ENCODE measurements at places on chromosomes 5 and 9.
A peak's percentile ranks its signal among the peaks of the same experiment; 100 is the strongest.

- DNase-seq: no peak
These were observed 52.3 kb upstream of the JMY start for GRCh38 chr5:79183617-79184016.

DNA sequence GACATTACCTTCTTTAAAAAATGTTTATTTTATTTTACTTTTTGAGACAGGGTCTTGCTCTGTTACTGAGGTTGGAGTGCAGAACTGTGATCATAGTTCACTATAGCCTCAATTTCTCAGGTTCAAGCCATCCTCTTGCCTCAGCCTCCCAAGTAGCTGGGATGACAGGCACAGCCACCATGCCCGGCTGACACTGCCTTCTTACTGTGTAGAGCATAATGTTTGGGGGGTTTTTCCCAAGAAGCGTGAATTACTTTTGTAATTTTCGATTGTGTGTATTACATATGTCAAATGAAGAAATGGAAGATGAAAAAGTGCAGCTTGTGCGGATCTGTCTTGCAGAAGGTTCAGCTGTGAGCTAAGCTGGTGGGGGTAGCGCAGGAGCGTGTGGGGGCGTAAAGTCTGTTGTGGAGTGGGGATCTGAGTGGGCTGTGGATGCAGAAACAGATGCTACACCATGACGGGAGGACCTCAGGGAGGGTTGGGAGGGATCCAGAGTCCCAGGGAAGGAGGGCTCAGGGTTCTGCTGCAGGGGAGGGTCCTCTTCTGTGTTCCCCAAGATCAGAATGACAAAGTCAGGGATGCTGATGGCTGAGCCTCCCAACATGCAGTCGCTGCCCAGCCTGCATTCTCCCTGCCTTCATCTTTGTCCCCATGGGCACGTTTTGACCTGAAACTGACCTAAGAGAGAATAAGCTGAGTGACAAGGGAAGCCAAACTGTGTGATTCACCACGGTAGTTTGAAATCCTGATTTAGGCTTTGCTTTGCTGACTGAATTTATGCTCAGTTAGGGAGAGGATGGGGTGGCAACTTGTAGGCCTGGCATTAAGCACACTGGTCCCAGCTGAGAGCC, 6.8 kb upstream of the ANKRD33B start:
- DNase-seq: no peak

DNA sequence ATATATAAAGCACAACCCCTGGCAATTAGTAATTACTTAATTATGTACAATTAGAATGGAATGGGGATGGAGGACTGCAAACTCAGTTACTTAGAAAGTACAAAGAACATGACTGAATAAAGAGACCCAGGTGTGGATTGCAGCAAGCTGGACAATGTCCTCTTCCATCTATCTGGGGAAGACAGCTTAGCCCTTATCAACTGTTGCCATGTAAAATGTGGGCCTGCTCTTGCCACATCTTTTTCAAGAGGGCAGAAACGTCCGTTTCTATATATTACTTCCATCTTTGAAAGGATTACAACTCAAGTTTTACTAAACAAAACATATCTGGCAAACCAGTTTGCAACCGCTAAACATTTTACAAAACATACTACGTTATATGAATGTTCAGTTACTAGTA, 26.2 kb downstream of the GOLPH3 start:
- no peak for DNase-seq

- DNase-seq: no peak
These were observed 18.9 kb downstream of the DNAI1 start for GRCh38 chr9:34477541-34477940.

GRCh38 chr9:128182893-128183588, 8.3 kb downstream of the CIZ1 start:
- DNase-seq: no peak

GRCh38 chr5:123156577-123157296, 67.7 kb downstream of the PRDM6 start:
- DNase-seq: no peak

DNA sequence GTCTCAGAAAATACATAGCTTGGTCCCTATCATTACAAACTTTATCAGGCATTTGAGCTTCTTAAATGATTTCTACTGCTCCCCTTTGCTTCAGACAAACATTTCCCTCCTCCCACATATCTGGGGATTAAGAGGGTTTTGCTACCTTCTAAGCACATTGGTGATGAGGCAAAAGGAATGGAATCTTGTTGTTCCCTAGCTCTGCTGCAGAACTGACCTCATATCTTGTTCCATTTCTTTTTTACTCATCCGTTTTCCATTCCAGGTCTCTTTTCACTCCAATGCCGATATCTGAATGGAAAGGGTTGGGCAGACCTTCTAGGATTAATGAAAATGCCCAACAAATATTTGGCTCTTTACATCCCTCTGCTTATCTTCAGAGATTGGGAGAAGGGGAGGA, 444.6 kb downstream of the ZNF608 start:
- no peak for DNase-seq

DNA sequence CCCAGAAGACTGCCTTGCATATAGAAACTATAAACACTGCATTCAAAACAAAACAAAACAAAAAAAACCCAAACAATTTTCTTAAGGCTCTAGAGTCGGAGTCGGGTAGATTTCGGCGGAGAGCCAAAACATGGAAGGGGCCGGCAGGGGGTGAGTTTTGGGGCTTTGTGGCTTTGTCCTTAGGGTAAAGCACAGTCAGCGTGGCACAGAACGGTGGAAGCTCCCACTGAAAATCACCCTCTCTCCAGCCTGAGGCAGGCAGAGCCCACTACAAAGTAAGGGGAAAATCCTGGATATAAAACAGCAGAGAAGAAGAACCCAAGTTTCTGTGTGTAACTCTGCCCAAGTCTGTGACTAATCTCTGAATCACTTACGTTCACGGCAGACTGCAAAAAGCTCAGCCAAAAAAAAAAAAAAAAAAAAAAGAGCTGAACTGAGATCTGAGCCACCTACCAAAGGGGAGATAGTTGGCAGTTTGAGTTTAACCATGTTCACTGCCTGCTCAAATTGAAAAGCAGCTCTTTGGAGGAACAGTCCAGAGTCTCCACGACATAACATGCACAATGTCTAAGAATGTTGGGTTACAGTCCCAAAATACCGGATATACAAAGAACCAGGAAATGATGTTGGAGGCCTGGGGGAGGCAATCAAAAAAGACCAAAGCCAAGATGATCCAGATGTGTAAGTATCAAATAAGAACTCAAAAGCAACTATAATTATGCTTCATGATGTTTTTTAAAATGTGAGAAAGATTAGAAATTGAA, 26.6 kb upstream of the OR2K2 start:
- no peak for DNase-seq

DNA sequence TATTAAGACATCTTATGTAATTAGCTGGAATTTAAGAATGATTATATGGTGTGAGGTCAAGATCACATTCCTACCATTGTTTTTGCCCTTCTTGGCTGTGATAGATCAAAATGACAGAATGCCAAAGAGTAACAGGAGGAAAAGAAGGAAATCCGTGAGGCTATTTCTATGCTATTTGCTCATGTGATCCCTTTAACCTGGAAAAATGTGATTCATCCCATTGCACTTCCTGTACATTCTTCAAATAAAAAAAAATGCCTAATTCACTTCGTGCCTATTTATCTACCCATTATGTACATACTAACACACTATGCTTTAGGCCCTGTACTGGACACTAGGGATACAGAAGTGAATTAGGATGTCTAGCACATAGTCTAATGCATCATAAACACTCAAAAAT, 154.1 kb upstream of the PAPPA start:
- DNase-seq: no peak

GRCh38 chr5:34656700-34657273, 659 bp downstream of the RAI14 start:
- DNase-seq: peak; percentile 63

- DNase-seq: no peak
These were observed 304.6 kb downstream of the PDE4D start for GRCh38 chr5:59588922-59589321.

DNA sequence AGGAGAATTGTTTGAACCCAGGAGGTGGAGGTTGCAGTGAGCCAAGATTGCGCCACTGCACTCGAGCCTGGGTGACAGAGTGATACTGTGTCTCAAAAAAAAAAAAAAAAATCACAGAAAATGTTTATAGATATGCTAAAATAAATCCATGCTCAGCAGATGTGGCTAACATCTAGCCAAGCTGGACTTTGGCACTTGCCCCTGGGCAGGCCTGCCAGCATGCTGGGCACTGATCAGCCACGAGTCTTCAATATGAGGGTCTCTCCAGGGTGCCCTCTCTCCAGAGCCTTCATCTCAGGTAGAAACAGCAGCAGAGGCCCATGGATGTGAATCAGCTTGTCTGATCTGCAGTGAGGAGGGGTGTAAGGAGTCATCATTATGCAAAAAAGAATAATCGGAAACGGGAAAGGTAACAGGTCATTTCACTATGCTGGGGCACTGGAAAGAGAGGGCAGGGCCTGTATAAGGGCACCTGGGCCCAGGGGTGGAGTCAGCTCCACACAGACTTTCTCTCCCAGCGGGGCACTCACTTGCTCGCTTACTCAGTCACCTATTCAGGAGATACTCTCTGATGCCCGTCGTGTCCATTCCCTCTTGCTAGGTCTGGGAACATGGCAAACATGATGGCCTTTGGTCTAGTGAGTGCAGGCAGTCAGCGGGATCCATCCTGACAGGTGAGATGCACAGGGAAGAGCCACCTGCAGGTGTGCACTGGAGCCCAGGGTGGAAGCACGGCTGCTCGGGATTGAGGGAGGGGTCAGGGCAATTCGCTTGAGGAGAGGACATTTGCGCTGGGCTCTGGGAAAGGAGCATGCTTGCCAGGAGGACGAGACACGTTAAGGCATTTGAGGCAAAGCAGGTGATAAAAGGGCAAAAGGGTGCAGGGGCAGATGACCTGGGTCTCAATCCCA, 17.1 kb downstream of the RNF44 start:
- no peak for DNase-seq

- no peak for DNase-seq
These were observed 33.5 kb downstream of the INSYN2B start for GRCh38 chr5:169946743-169947295.

- DNase-seq: no peak
These were observed 30.5 kb upstream of the UBAP2 start for GRCh38 chr9:34079181-34079580.

DNA sequence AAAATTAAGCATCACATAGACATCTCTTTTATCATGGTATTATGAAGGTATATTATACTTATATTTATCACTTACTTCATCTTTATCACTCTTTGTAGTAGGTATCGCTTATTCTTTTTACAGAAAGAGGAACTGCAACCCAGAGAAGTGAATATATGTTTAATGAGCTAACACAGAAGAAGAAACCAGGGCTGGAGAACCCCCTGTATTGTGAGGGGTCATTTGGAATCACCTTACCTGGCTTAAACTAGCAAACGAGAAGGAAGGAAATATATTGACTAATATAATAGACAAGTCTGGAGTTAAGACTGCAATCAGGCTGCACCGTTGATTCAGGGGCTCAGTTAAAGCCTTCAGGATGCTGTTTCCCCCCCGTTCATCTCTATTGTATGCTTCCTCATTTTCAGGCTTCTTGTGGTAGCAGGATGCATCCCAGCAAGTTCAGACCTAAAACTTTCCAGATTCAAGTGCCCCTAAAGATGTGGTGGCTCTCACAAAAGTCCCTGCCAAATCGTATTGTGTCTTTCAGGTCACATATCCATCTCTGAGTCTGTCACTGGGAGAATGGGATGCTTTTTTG, 146.4 kb downstream of the GCNT1 start:
- DNase-seq: no peak

DNA sequence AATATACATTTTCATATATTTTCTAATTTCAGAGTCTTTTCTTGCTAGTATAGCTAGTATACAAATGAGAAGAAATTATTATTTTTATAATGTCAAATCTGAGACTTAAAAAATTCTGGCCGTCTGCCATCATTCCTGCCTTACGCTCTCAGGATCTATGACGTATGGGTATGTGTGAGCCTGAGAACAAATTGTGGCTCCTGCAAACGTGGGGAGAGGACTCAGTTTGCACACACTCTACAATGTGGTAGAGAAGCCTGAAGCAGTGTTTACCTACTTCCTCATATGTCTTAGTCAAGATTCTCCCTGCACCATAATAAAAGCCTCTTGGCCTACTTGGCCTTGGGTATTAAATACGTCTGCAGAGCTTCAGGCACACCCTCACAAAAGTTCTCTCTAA, 825.4 kb downstream of the SEMA5A start:
- DNase-seq: no peak

DNA sequence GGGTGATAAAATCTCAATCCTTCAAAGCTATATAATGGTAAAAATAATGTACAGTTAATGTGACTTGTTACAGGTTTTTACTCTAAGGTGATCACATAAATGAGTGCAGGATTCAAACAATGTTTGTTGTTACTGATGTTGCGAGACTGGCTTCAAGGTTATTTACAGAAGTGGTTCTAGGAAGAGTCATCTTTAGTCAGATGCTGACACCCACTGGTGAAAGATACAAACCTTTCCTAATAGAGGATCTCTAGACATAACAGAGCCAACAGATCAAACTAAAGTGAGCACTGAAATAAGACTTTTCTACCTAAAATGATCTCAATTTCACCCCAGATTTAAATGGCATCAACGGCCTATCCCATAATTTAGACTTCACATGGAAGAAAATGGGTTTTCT, 20.2 kb downstream of the ARSB start:
- no peak for DNase-seq

DNA sequence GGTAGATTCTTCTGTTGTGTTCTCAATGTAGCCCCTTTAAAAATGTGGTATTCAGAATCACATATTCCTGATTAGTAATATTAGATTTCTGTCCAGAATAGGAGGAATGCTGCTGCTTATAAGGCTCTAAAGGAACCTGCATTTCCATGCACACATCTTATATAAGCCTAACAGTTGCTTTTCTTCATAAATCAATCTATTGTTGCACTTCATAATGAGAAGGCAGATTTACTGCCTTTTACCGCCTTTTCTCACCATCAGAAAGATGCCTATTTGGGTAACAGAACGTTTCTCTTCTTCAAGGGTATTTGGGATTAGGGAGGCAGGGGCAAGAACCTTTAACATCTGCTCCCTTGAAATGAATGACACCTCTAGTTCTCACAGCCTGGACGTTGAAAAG, 243.4 kb downstream of the MLLT3 start:
- no peak for DNase-seq

- DNase-seq: no peak
These were observed 54.5 kb upstream of the NUDT12 start for GRCh38 chr5:103617090-103617489.
